ENCODE measurements at places on chromosomes 1 and 21.
A peak's percentile ranks its signal among the peaks of the same experiment; 100 is the strongest.

GRCh38 chr1:226233806-226234205, 10.3 kb downstream of the MIXL1 start:
- DNase-seq: no peak

GRCh38 chr1:165703648-165704047, 5.3 kb upstream of the ALDH9A1 start:
- no peak for DNase-seq

DNA sequence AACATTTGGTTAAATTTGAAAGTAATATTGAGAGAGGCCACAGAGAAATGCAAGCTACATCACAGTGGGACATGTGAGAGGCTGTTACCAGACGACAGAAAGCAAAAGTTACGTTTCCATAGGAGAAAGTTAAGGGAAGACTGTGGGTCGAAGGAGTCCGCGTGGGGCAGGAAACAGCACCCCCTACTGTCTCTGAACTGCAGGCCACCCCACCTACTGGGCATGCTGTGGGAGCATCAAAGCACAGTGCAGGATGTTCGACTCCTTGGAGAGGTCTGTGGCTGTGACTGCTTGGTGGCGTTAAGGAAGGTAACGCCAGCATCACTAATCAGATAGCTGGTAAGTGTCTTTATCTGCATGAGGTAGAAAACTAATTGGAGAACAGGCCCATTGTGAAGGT, 123.9 kb downstream of the PTBP2 start:
- DNase-seq: peak; percentile 9

DNA sequence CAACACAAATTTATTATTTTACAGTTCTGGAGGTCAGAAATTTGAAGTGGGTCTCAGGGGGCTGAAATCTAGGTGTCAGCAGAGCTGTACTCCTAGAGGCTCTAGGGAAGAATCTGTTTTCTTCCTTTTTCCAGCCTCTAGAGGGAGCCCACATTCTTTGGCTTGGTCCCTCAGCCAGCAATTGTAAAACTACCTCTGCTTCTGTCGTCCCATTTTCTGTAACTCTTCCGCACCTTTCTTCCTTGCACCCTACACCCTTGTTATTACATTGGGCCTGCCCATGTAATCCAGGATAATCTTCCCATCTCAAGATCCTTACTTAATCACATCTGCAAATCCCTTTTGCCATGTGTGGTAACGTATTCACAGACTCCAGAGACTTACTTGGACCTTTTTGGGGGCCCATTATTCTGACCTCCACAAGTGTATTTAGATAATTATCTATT, 24.8 kb upstream of the THEM4 start:
- DNase-seq: peak; percentile 40

DNA sequence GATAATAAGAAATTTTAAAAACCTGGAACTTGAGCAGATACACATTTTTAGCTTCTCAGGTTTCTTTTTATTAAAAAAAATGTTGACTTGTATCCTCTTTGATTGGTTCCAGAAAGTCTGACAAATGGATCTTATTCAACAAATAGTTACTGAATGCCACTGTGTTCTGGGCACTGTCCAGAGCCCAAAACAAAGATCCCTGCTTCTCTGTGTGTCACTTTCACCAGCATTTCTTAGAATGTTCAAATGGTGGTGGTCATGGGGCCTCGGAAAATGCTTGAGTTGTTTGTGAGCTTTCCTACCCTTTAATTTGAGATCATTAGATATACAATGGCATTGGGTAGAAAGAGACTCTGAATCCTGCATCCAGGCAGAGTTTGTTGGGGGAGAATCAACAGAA, 19.9 kb downstream of the ACTN2 start:
- DNase-seq: no peak

- DNase-seq: no peak
Measured at GRCh38 chr1:225461533-225462428, 33.9 kb upstream of the LBR start.

DNA sequence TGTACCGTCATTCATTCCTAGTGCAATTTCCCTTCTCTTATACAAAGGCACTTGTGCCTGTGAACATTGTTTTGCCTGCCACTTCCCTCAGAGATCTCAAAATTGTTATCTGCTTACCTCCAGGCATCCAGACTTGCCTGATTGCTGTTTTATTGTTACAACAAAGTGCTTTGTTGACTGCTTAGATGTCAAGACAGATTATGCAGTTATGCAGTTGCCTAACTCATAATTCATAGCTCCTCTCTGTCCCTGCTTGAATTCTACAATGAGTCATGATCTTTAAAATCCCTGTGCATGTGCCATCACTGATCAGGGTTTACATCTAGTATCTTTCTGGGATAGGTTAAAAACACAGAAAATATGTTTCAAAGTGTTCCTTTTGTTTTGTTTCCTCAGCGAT, 24.5 kb downstream of the CXADR start:
- no peak for DNase-seq

GRCh38 chr1:68128157-68128556, 77.7 kb upstream of the DIRAS3 start:
- no peak for DNase-seq

GRCh38 chr1:177181631-177182291, 11.0 kb downstream of the BRINP2 start:
- DNase-seq: peak; percentile 21

GRCh38 chr1:96597218-96597617, 124.4 kb upstream of the PTBP2 start:
- no peak for DNase-seq

DNA sequence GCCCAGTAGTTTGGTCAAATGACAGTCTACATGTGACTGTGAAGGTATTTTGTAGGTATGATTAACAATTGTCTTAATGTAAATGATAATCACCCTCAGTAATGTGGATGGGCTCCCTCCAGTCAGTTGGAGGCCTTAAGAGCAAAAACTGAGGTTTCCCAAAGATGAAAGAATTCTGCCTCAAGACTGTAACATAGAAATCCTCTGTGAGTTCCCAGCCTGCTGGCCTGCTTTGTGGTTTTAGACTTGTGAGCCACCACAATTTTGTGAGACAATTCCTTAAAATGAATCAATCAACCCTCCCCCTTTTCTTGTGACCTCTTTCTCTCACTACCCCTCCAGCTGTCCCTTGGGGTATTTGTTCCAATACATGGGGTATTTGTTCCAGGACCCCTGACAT, 226.4 kb upstream of the DPYD start:
- DNase-seq: no peak

DNA sequence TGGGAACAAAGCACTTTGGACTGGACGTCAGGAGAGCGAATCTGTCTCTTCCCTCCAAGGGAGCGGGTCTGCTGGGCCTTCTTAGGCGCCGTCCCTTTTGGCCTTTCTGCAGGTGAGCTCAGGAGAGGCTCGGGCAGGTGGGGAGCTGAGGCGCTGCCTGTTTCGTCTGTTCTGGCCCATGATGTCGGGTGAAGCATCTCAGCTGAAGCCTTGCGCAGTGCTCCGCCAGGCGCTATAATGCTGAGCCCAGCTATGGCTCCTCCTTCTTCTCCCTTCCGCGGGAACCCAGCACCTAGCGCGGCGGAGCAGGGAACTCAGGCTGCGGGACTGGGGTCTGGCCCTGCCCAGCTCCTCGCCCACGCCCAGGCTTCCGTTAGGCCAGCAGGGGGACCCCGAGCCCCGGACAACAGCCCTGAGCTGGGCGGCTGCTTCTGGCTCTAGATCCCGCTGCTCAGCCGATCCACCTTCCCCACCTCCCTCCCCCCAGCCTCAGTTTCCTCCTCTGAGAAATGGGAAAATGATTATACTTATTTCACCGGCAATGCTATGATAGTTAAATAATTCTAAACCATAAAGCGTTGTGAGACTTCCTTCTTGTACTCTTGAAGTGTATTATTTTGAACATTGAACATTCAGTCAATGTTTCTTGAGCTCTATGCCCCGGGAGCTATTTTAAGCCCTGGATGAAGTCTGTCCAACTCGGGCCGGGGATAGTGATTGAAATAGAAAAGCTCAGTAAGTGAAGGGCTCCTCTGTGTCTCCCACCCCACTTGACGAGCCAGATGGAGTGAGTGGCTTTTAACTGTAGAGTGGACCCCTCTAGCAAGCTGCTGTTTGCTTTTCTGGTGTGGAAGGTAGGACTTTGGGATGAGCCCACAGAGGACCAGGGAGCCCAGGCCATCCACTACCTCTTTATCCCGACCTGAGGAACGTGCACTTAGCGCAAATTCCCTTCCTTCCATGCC, 9.6 kb upstream of the ADORA1 start:
- no peak for DNase-seq

DNA sequence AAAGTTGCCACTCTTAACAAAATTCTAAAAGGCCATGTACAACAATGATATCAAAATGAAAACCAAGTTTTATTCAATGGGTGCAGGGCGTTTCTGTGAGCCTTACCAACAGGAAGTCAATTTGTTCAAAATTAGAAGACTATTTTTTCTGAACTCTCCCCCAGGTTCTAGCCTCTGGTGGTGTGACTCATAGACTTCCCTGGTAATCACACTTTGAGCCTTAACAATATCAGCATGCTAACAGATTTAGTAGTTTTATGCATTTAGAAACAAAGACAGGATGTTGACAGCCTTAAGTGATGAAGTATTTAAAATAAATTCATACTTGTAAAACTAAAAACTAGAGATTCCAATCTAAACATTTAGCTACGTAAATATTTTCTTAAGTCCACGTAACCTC, 88.4 kb downstream of the LRRC8C start:
- DNase-seq: peak; percentile 59

- DNase-seq: no peak
Measured at GRCh38 chr1:244160455-244161235, 109.6 kb downstream of the ZBTB18 start.

GRCh38 chr1:78089010-78089409, 43.2 kb downstream of the GIPC2 start:
- DNase-seq: no peak

DNA sequence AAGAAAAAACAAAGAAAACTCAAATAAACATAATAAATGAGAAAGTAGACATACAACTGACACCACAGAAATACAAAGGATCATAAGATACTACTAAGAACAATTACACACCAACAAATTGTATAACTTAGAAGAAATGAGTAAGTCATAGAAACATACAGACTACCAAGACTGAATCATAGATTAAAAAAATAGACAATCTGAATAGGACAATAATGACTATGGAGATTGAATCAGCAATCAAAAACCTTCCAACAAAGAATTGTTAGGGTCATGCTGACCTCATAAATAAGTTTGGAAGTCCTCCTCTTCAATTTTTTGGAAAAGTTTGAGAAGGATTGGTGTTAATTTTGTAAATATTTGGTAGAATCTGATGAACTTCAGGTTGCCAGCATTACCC, 159.0 kb downstream of the PTBP2 start:
- DNase-seq: no peak

DNA sequence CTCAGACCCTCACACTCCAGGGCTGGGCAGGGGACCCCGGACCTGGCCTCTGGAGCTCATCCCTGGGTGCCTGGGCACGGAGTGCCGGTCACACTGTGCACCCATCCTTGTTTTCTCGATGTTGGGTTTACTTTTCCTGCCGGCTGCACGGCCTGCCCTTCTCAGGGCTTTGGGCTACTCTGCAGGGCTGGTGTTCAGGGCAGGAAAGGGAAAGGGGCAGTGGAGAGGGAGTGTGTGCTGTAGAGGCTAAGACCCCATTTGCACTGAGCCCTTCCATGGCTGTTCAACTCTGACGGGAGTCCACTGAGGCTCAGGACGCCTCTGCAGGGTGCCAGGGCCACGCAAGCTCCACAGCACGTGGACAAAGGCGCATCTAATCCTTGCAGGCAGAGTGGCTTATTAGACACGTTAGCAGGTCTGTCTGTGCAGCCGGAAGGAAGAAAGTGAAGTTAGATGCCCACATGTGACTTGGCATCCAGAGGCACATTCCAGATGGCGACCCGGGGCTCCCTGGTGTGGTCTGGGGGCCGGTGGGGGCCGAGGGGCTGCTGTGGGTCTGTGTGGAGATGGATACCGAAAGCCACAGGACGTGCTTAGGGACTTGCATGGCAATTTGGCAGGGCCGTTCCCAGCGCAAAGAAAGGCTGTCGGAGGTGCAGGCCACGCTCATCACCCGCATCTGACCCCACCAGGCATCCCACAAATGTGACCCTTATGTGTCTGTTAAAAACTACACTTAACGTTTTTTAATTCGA, 33.6 kb downstream of the COL18A1 start:
- DNase-seq: no peak

DNA sequence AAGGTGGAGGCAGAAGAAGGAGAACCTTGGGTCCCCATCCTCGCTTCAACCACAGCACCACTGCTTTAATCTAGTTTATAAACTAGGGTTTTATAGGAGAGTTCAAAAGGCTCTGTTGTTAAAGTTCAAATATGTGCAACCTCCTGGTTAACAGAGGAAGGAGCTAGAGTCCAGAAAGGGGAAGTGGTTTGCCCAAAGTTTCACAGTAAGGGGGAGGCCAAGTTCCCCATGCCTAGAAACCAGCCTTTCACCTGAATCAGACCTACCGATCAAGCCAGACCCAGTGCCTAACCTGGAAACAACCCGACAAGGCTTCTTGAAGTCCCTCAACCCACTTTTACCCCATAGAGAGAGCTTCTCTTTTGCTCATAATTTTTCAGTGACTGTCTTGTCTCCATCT, 106.5 kb downstream of the PLPP3 start:
- no peak for DNase-seq

DNA sequence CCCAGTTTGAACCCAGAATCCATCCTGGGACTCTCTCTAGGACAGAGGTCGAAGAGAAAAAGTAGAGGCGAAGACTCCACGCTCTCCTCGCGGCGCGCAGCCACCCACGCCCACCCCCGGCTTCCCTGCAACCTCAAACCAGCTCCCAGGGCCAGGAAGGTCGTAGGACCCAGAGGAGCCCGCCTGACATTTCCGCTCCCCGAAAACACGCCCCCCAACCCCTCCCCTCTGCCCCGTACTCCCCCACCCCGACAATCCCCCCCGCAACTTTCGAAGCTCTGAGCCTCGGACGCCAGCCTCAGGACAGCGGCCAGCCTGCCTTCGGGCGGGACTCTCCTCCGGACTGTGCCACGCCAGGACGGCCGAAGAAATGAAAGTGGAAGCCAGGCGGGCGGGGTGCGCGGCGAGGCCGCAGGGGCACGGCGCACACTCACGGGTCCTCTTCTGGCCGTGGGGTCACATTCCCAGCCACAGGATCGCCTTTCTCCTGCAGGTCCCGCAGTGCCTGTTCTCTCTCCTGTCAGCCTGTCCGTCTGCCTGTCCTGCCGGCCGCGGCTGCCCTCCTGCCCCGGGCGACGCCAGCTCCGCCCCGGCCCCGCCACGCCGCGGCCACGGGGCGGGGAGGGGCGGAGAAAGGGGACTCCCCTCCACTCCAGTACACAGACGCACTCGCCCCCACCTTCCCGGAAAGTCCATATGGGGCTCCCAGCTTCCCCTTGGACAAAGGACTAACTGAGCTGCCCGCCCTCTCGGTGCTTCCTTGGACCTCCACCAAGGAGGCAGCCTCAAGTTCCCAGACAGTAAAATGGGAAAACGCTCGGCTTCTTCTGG, at the start of gene MOB3C:
TSS of gene MOB3C (minus strand) at position 535 of the 831 bp plus-strand sequence. CDS start 3,490 bp downstream, outside the sequence.
- peak; percentile 68 for DNase-seq

DNA sequence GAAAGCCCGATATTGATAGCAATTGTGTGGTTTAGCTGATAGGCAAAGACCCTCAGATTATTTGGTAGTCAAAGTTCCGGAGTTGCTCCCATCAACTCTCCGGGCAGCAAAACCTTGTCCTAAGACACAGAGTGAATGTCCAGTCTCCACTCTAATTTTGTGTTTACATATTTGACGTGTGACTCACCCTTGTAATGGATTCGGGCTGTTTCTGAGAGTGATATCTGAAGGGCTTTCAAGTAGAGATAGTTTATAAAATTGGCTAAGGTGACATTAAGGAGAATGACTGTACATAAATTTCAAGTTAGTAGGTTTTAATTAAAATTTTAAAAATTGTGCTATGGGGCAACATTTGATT, 154.2 kb downstream of the CNIH3 start:
- no peak for DNase-seq

GRCh38 chr1:52834798-52835197, 7.8 kb upstream of the ZYG11A start:
- DNase-seq: no peak
